ENCODE measurements at places on chromosomes 5 and 9.

DNA sequence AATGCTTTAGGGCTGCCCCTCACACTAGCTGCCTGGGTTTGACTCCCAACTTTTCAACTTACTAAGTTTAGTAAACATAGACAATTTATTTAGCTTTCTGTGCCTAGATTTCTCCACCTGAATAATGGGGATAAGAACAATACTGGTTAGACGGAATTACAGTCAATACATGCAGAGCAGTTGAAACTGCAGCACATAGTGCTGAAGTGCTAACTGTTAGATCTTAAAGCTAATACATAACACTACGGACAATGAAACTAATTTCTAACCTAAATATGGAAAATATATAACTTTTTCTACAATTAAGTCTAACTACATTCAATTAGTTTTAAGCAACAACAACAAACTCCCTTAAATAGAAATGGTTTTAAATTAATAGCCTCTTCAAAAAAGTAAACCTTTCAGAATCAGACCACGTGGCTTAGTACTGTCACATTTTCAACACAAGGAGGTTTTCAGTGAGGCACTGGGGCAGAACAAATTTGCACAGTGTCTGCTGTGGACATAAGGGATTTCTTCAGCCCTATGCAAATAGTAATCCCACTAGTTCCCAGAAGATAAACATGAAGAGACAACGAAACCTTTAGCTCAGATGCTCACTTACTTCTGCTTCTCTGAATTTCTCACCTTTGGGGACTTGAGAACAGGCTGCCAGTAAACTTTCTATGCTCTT is 293.4 kb downstream of the EDIL3 start:
- no peak for DNase-seq

DNA sequence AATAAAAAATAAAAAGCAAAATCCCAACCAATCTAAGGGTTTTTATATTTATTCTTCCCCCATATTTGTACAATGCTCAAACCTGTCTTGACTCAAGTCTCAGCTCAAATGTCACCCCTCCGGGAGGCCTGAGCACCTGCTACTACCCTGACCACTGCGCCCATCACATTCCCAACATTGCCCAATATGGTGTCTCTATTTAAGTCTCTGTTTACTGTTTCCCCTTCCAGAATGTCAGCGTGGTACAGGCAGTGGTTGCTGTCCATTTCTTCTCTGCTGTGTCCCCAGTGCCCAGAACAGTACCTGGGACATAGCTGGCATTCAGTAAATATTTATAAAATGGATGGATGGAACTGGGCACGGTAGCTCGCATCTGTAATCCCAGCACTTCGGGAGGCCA is 47.3 kb upstream of the PRRC2B start:
- DNase-seq = no peak

- DNase-seq = no peak
Measured at GRCh38 chr9:134683714-134684374, 42.2 kb downstream of the COL5A1 start.

GRCh38 chr5:6573651-6574101 is 59.2 kb downstream of the NSUN2 start:
- DNase-seq = no peak

DNA sequence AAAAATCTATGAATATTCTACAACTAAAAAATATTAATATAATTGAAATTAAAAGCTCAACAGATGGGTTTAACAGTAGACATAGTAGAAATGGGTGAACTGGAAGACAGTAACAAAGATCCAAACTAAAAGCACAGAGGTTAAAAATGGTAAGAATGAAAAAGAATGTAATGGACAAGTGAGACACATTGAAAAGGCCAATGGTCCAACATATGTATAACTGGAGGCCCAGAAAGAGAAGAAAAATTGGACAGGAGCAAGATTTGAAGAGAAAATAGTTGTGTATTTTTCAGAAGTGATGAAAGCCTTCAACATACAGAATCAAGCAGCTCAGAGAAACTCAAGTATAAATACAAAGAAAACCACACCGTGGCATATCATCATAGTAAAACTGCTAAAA is 58.6 kb downstream of the PCDHGC5 start:
- DNase-seq = peak; percentile 39

DNA sequence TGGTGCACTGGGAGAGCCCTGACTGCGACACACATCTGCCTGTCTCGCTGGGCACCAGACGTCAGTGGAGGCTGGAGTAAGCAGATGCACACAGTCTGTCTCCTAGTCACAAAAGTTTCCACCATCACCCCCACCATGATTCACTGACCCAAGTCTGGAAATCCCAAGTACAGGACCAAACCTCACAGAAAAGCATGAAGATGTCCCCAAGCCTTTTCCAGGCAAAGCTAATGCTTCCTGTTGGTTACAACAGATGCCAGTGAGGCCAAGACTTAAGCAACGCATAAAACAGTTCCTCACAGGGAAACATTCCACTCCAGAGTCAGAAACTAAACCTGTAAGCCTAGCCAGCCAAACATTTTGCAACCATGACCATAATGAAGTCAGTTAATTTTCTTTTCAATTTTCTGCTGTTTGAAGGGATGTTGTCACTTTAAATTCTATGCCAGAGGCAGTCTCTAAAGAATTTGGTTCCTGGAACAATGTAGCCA is 259.3 kb upstream of the SLC30A5 start:
- DNase-seq = no peak

- DNase-seq = no peak
Measured at GRCh38 chr9:101479338-101480030, 43.9 kb upstream of the ALDOB start.

DNA sequence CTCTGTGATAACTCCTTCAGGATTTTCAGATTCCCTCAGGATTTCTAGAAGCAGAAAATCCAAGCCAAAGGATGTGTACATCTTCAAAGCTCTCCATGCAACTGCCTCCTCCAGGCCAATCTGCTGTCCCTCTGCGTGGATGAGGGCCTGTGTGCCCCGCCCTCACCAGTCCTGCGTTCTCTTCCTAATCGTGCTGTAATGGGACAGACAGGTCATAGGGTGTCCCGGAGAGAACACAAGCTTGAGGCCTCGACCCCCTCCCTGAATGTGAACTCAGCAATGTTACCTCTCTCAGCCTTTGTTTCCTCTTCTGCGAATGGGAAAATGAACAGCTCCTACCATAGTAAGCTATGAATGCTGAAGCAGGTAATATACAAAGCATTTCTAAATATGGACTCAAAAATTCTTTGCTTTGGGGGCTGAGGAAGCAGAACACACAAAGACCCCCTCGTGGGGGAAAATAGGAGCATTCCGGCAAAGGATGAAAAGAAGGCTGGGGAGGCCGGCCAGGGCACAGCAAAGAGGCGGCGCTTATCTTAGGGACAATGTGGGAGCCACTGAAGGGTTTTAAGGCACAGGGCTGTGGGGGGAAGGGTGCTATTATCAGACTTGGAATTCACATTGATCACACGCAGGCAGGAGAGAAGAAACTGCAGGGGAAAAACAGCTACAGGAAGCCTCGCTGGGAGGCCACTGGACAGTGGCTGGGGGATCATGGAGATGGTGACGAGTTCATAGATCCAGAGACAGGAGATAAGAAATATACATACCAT is 57.2 kb upstream of the FBXW11 start:
- DNase-seq = no peak

DNA sequence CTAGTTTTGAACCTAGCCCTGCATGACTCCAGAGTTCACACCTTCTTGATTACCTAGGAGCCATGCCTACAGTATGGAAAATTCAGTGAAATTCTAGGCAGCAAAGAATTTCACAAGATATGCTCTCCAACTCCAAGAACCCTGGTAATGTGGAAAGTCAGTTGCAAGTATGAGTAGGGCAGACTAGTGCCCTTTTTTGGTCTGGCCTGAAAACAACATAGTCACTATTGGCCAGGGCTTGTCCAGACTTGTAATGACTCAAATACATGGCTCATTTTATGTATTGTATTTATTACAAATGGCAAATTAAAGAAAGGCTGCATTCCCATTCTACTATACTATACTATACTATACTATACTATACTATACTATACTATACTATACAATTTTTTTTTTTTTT is 160.4 kb downstream of the ESM1 start:
- no peak for DNase-seq

DNA sequence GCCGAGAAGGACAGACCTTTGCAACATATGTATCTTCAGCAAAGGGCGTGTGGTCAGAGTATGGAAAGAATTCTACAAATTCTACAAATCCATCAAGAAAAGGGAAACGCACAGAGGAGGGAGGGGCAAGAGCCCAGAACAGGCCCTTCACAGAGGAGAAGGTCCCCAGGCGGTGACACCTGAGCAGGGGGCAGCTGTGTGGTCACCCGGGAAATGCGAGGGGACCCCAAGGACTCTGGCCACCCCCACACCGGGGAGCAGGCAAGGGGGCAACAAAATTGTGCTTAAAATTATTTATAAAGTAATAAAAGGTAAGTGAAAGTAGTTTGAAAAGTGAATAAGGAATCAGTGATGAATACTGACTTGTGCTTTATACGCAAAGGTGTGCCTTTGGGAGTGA is 17.6 kb downstream of the NACC2 start:
- no peak for DNase-seq

DNA sequence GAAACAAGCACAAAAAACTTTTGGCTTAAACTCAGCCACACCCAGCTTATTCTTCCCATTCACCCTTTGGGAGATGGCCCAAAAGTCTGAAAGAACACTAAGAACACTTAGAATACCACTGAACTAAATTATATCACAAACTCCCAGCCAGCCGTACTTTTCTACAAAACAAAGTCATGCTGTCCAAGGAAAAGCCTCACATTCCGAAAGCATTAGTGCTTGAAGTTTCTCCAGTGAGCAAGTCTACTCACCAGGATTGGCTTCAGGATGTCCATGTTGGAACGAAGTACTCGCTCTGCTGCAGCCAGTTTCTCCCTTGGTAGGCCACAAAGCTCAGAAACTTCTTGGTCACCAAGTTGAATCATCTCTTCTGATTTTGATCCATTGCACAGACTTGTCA is 69.7 kb downstream of the ABCA1 start:
- no peak for DNase-seq

DNA sequence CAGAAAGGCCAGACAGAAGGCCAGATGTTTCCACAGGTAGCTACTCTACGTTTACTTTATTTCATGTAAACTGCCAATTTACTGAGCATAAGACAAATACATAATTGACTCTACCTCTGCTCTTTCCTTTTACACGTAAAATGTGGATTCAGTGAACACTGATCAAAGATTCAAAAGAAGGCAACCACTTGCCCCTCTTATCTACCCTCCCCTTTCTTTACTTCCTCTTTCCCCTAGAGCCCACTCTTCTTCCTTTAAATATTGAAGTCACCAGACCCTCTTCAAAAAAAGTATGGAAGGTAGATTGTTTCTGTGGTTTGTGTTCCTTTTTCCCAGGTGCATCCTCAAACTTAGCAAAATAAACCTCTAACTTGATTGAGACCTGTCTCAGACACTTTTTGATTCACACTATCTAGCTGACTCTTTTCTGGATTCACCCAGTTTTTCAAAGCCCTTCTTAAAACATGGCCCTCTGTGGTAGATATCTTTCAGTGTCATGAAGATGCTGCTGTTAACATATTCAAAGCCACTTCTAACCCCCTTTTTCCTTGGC is 6.7 kb downstream of the FAM114A2 start:
- no peak for DNase-seq

DNA sequence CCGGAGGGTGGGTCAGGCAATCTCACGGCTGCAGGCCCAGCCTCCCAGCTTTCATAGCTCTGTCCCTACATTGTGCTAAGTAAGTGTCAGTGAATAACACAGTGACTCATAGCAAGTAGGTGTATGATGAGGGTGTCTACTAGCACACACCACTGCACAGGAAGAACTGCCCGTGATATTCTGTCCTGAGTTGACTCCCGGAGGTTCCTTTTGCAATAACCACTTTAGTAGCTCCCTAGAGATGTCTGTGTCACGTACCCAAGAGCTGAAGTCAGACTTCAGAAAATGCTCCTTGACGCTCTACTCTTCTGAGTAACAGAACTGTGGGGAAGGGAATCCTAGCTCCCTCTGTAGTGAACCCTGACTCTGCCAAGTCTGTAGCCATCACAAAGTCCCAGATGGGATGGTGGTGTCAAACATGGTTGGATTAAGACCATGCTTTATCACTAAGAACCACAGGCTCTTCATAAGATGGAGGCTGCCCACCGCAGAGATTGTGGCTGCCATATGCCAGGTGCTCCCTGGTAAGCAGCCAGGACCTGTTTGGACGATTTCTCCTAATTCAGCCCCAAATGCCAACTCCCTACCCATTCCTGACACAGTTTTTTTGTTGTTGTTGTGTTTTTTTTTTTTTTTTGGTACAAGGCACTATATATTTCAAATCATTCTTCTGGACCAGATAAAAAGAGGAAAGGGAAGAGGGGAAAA is 352.6 kb upstream of the PANK3 start:
- peak; percentile 19 for DNase-seq

DNA sequence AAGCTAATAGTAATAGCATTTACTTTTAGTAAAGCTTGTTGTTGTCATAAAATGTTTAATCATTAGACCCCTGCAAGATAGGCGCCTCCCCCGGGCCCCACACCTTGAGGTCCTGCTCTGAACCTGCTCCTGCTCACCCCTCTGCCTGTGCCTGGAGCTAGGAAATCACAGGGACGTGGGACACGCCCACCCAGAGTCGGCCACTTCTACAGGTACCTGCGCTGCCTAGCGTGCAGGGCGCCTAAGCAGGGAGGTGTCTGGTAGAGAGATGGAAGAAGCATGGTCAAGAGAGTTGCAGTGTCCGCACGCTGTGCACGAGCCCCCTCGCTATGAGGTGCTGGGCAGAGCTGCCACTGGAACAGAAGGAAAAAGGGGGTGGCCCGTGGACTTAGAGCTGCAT is 52.6 kb downstream of the HINT1 start:
- DNase-seq = no peak

DNA sequence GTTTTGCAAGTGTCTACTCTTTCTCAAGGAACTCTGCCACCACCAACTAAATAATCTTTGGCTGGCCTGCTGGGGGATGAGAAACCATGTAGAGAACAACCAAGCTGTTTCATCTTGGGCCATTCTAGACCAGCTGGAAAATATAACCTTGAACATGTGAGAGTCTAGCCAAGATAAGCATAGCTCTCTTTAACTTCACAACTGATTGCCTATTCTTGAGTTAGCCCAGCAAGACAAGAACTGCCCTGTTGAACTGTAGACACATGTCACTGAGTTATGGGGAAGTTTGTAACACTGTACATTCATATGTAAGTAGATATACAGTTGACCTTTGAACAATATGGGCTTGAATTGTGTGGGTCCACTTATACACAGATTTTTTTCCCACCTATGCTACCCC is 44.4 kb downstream of the NUP155 start:
- DNase-seq = no peak

DNA sequence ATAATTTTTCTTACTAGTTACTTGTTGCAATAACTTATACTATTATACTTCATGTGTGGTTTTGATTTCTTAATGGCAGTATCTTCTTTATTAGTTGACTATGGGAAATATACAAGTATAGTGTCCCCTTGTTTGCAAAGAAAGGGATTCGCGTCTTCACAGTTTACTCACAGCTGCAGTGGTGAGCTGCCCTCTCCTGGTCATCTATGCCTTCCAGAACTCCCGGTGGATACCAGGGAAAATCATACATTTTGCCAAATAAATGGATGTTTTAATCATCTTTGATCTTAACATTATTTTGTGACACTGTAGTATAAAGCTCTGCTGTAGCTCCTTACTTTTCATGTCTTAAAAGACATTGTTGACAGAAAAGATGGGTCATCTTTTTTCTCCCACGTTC is 142.0 kb downstream of the ZCCHC7 start:
- no peak for DNase-seq

GRCh38 chr9:95831810-95832209 is 43.7 kb upstream of the ERCC6L2 start:
- no peak for DNase-seq

Measured in T-helper 2 cell (primary cell).